Astrocyte (in vitro differentiated cells and primary cell): ENCODE measurements at places on chromosomes 3 and 15.

- DNase-seq: no peak
Measured at GRCh38 chr3:130260918-130261317, 84.6 kb upstream of the COL6A5 start.

GRCh38 chr15:93943586-93943985 is 287.8 kb upstream of the MCTP2 start:
- peak; percentile 45 for DNase-seq

DNA sequence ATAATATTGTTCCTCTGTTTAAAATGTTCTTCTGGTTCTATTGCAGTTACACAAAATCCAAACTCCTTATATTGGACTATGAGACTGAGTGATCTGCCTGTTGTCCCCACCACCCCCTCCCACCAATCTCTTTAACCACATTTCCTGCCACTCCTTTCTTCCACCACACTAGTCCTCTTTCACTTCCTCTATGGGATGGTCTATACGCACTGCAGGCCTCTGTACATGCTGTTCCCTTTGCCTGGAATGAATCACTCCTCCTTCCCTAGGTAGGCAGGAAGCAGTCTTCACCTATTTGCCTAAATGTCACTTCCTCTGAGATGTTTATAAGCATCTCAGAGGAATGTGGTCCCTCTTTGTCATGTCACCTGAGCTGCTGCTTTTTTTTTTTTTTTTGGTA is 4.0 kb downstream of the MAP2K1 start:
- DNase-seq: no peak

GRCh38 chr3:170585937-170586310 is at the start of gene SLC7A14:
TSS of gene SLC7A14 (minus strand) at chr3:170586075. CDS start at chr3:170526936, 59,139 bp downstream.
- DNase-seq: no peak

DNA sequence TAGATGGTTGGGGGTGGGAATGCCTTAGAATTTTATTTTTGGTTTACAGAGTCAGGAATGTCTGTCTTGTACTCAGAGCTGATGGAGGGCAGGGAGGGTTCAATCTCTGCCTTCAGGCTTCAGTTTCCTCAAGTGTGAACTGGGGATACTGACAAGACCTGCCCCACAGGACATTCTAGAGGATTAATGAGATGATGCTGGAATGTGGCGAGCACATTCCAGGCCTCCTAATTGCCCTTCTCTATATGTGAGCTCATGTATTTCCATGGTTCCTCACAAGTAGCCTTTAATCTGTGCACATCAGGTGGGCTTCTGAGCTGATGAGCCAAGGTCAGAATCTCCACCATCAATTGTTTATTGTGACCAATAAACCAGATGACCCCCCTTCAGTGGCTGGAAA is 90.4 kb downstream of the CACNA2D3 start:
- DNase-seq: no peak

DNA sequence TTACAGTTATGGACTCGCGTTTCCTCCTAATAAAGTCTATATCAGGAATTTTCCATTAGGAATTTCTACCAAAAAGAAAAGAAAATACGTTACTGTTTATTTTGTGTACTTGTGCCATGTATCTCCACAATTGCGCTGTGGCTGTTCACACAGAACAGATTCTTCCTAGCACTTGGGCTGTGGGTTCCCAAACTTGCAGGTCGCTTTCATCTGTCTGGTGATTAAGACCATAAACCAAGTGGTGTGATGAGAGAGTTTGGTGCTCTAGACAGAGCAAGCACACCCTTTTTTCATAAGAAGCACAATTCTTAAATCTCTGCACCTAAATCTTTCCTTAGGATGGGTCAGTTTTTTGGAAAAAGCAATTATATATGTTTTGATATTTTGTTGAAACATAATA is 203.3 kb downstream of the TP63 start:
- DNase-seq: no peak
